ENCODE measurements at places on chromosomes 1 and 21.

DNA sequence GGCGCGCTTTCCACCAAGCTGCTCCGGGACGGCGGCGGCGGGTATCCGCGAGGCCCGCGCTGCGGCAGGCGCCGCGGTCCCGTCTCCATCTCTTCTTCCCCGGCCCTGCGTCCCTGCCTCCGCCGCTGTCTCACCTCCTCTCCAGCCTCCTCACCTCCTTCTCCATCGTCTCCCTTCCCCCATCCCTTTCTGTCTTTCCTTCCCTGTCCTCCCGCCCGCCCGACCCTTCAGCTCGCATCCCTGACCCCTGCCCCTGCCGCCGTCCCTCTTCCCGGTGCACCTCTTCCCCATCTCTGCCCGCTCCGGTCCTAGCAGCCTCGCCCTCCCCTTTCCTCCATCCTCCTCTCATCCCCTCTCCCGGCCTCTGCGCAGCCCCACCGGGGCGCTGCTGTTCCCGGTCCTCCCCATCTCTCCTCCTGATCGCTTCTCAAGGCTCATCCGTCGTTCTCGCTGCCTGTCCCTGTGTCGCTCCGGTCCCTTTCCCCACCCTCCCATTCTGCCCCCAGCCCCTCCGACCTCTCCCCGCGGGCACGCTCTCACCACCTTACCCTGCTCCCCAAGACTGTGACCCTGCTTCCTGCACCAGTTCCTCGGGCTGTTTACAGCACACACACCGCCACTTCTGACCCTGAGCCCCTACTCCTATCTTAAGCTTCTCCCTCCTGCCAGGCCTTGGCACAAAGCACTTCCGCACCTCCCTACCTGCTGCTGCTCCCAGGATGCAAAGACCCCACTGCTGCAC lies 760 bp upstream of the NPHP4 start:
- DNase-seq, result no peak

DNA sequence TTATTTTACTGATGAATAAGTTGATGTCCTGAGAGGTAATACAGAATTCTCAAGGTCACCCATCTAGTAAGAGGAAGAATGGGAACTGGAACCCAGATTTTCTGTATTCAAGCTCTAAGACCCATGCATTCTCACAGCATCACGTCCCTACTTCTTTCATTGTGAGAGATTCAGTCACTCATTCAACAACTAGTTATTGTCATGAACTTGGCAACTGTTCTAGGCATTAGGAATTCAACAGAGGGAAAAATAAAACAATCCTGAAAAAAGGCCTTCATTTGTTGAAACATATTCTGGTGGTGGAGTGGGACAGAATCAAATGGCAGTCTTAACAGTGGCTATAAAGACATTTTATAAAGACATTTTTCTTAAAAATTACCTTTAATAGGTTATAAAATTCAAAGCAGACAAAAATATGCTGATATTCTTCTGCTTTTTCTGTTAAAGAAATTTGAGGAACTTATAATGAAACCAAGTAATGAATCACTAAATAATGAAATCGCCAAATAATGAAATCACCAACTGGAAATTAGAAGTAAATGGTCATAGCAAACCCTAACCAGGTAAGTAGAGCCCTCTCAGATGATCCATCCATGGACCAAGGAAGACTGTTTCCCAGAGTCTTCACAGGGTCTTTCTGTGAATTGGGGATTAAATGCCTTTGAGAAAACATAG lies 136.5 kb upstream of the DPYD start:
- DNase-seq, result no peak

DNA sequence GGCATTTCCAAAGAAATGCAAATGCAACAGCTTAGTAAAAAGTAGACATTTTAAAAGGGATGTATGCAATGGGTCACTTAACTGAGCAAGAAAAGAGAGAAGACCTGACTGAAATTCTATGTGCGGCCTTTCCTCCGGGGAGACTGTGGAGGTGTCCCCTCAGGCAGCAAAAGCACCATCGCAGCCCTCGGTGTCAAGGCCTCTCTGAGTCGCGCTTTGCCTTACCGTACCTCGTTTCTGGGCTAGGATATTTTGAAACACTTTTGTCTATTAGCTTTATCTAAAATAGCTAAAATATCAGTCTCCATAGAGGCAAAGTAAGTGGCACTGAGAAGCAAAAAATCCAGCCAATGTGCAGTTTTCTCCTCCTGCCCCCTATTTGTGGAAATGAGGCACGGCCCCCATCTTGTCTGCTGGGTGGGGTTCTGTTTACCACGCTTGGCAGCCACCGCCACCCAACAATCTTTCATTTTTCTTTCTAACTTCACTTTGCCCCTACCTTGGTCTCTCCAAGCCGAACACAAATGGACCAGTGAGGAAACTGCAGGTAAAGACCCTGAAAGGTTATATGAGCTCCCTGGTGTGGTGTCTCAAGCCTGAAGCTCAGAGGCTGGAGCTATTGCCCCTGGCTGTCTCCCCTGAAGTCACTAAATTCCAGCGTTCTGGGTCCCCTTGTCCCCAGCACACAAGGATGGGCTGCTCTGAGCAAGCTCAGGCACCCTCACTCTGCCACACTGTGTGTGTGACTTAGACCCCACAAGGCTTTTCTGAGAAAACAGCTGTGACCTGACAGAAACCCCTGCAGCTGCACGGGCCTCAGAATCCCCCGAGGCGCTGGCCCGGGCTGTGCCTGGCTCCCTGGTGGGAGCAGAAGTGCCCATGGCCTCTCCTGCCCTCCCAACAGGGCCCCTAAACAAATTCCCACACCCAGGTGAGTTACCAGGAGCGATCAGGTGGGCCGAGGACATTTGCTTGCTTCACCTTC lies 1.6 kb downstream of the CD247 start:
- no peak for DNase-seq

- DNase-seq, result no peak
Observed at GRCh38 chr1:185156288-185156853, 382 bp downstream of the TRMT1L start.

DNA sequence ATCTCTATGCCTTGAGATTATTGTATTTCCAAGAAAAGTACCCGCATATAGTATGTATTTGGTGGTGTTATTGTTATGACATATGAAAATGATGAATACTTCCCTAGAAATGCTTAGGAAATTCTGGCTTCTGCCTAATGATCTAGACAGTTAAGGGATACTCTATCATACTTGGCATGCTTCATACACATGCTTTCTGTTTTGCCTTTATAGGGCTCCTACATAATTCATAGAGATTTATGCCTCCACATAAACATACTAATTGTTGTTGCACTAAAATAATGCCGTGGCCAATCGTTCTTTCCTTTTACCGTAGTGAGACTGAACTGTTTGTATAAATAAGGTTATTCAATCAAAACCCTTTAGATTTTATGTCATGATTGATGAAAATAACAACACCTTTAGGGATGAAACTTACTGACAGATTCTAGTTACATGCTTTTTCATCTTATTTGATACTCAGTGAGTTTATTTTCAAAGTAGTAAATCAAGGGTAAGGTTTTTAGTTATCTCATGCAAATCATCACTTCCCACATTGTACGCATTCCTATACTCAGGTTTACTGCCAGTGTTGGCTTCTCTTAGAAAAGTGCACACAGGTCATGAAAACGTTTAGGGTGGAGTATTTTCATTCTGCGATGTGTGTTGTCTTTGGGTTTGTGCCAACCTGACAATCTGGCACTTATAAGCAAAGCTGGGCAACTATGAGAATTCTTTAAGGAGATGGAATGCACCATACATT lies 40.5 kb upstream of the SCYL3 start:
- no peak for DNase-seq

GRCh38 chr1:69196071-69196470 lies 371.7 kb upstream of the LRRC7 start:
- no peak for DNase-seq

GRCh38 chr1:116260621-116261020 lies 112.4 kb upstream of the ATP1A1 start:
- no peak for DNase-seq

GRCh38 chr1:111770916-111771315 lies 15.2 kb downstream of the DDX20 start:
- DNase-seq, result no peak

DNA sequence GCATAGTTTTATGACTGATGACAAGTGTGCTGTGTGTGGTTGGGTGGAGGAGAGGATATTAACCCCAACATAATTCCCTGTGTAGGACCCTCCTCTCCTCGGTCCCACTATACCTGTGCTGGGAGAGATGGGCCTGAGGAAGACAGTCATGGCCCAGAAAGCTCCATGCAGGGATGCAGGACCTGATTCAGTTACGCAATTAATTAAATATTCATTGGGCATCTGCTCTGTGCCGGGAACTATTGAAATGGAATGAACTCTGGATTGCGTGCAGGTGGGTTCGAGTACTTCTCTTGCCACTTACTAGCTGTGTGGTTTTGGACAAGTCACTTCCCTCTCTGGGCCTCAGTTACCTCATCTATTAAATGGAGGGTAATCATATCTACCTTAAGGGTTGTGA lies 74.6 kb downstream of the CD247 start:
- DNase-seq, result no peak

DNA sequence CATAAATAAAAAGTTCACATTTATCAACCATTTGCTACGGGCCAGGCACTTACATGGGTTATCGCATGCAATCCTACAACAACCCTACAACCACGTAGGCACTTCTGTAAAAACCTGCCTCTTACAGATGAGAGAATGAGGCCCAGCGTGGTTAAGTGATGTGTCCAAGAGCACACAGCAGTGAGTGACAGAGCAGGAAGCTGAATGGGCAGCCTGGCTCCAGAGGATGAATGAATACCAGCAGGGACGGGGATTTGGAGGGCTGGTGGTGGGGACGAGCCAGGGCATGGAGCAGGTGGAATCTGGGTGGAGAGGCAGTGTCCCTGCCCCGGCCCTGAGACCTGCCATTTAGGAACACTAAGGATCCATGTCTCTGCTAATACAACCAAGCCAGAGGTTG lies 35.5 kb downstream of the SYF2 start:
- DNase-seq, result no peak

DNA sequence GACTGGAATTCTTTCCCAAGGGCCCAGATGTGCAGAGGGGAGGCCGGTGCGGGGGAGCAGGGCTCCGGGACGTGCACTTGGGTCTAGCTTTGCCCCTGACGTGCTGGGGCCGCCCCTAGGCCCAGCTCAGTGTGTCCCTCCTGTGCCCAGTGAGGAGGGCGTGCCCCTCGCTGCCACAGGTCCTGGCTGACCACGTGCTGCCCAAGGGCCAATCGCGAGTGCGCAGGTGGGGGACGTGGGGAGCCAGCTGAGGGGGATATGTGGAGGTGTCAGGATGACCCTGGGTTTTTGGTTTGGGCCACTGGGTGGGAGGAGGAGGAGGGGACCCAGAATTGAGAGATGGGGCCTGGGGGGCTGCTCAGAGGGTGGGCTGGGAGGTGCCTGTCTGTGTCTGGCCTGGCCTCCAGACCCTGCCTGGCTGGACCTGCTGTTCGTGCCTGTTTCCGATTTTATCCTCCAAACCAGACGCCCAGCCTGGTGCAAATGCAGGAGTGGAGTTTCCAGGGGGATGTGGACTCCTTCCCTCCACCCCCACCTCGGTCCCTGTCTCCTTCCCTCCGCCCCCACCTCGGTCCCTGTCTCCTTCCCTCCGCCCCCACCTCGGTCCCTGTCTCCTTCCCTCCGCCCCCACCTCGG lies 6.1 kb upstream of the RNF223 start:
- no peak for DNase-seq

GRCh38 chr1:116587501-116588227 lies 16.8 kb upstream of the CD58 start:
- no peak for DNase-seq
